ENCODE measurements at places on chromosomes 12 and 14.
A peak's percentile ranks its signal among the peaks of the same experiment; 100 is the strongest.

DNA sequence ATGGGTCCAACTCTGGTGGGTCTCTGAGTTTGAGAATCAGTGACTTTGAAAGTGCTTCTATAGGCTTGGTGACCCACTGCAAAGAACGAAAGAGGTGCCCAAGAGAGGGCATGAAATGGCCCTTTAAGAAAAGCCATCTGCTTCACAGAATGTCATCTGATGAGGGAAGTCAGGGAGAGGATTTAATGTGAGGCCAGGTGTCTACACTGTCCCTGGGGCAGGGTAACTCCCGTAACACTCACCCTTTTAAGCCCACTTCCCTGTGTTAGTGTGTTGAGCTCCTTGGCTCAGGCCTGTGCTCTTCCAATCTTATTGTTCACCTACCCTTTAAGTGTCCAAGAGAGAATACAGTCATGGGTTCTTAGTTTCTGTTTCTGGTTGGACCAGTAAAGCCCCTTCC lies 16.4 kb upstream of the SRSF5 start:
- no peak for DNase-seq

- DNase-seq, result no peak
Observed at GRCh38 chr12:116264525-116265070, 12.9 kb downstream of the MED13L start.

- peak; percentile 36 for DNase-seq
Observed at GRCh38 chr14:47676315-47676617, 861 bp upstream of the MDGA2 start.

- no peak for DNase-seq
Observed at GRCh38 chr14:73727166-73727565, 13.0 kb upstream of the PNMA1 start.

Measured in kidney glomerular epithelial cell (primary cell).